AML-193 (cell line): ENCODE measurements at places on chromosomes 1 and 21.

- DNase-seq = no peak
Observed at GRCh38 chr1:201313086-201313485, 29.8 kb downstream of the PKP1 start.

- DNase-seq = peak; percentile 51
Observed at GRCh38 chr1:93958726-93959100, 49.5 kb upstream of the GCLM start.

GRCh38 chr1:54774820-54775498, 10.6 kb upstream of the PARS2 start:
- no peak for DNase-seq

- DNase-seq = no peak
Observed at GRCh38 chr1:55993646-55994318, 585.6 kb downstream of the PLPP3 start.

- DNase-seq = no peak
Observed at GRCh38 chr1:10877894-10878293, 81.4 kb upstream of the CASZ1 start.

DNA sequence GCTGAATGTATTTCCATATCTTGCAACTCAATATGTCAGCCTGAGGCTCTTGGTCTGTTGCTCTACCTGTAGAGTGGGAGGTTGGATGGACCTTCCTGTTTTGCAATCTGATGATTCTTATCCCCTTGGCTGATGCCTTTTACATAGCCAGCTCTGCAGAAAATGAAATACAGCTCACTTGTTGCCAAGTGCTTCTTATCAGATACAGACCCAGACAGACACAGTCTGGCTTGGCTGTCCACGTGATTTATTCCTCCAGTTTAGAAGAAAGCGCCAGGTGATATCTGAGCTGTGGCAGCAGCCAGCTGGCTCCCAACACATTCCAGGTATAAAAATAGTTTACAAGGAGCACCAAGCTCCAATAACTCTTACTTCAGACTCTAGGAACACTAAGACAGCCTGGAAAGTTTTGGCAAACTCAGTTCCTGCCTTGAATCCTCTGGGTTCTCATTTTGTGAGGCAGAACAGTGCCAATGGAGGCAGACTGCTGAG, 479.2 kb upstream of the USP24 start:
- DNase-seq = no peak

DNA sequence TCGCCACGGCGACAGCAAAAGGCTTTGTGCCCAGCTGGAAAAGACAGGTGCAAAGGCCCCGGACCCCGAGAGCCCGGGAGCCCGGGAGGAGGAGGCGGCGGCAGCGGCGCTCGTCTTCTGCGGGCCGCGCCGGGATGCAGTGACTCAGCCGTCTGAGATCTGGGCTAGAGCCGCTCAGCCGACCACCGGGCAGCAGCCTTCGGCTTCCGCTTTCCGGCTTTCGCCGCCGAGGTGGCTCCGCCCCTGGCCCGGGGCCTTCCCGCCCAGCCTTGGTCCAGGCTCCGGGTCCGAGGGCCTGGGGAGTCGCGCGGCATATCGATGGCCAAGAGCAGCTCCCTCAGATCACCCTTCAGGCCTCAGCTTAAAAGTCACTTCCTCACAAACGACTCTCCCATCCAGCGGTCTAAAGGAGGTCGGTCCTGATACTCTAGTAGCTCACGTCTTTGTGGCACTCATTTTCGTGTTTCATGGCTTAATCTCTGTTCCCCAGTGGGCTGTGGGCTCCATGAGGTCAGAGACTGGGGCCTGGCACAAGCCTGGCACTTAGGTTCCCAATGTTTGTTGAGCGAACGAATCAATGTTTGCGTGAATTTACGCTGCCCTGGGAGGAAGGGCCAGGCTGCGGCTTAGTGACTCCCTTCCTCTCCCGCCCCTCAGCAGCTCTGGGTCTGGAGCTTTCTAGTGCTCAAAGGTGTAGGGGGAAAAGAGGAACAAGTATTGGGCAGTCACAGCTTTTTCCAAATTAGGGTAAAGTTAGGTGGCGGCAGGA, at the start of gene PHTF1:
Gene PHTF1 (minus strand): TSS at position 154 of the 769 bp plus-strand sequence. CDS start 783 bp downstream, outside the sequence.
- DNase-seq = peak; percentile 79

DNA sequence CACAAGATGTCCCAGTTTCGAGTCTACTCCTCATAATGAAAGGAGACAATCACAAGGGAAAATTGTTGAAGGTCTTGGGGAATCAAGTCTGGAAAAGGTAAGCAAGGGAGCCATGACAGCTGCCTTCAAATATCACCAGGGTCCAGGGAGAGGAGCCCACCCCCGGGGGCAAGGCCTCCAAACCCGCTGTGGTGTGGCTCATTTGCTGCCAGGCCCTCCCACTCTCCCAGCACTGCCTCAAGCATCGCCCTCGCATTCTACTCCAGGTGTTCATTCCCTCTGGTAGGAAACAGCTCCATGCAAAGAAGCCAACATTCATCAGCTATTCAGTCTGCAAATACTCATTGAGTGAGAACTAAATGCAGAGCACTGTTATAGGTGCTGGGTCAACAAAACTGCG, 8.6 kb downstream of the S100A9 start:
- no peak for DNase-seq

DNA sequence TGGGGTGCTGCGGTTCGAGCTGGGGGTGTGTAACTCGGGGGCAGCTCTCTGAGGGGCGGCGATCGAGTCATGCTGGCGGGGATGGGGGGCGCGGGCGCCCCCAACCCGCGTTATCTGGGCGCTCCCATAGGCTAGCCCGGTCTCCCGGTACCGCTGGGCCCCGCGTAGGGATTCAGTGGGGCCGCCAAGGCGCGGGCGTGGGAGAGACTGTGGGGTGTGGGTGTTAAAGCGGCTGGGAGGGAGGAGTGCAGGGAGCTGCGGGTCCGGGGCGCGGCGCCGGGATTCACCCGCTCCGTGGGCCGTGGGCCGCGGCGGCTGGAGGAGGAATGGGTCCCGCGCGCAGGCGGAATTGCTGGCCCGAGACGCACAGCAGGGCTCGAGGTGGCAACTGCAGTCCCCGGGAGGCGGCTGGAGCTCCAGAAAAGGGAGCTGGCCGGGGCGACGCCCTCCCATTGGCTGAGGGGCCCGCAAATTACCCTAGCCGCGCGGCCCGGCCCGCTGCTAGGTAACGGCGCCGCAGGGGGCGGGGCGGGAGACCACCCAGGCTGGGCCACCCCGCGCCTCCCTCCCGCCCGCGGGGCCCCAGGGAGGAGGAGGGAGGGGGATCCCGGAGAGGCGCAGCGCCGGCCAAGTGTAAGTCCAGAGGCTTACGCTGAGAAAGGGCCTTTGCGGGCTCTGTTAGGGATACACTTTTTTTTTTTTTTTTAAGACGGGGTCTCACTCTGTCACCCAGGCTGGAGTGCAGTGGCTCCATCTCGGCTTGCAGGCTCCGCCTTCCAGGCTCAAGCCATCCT, at the start of gene PTCH2:
Gene PTCH2 (minus strand): TSS at position 392 of the 794 bp plus-strand sequence. CDS start 321 bp downstream, at position 71.
- DNase-seq = no peak

DNA sequence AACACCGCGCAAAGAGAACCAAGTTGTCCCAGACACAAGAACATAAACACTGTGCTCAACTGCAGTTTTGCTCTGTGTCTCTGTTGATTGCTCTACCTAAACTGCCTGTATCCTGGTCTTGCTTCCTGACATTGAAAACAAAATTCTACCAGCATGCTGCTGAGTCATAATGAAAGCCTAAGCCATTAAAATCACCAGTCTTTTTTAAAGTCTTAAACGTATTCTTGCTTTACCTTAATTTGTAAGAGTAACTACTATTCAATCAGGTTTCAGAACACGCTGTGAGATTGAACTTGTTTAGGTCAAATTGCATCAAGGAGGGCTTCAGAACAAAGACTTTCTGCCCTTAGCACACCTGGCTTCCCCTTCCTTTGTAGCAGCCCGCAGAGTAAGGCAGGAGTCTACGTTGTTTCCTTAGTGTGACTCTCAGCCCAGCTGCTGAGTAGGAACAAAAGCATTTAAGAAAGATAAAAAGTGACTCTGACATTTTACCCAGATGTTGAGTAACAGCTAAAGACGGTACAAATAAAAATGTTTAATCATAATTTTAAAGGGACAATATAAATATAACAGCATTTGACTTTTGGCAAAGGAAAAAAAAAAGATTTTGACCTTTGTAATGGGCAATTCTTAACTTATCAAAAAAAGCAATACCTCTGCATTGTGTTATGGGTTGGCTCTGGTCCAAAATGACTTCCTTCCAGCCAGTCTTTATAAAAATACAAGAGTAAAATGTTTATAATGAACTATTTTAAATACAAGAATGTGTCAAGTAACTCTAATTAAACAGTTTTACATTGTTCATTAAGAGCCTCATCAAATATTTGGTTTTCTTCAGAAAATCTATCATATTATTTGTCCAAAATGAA, 186.9 kb upstream of the ADGRL4 start:
- no peak for DNase-seq

- DNase-seq = peak; percentile 8
Observed at GRCh38 chr1:41313661-41314131, 47.5 kb upstream of the FOXO6 start.

DNA sequence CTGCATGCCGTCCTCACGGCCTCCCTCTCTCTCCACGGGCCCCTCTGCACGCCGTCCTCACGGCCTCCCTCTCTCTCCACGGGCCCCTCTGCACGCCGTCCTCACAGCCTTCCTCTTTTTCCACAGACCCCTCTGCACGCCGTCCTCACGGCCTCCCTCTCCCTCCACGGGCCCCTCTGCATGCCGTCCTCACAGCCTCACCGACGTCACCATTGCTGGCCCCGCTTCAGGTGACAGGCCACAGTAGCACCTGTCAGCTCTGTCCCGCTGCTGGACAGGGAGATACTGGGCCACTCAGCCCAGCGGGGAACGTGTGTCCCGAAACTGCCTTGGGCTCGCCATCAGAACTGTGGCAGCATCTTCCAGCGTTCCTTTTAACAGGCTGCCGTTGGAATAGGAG, 82.8 kb upstream of the COL6A1 start:
- DNase-seq = no peak

DNA sequence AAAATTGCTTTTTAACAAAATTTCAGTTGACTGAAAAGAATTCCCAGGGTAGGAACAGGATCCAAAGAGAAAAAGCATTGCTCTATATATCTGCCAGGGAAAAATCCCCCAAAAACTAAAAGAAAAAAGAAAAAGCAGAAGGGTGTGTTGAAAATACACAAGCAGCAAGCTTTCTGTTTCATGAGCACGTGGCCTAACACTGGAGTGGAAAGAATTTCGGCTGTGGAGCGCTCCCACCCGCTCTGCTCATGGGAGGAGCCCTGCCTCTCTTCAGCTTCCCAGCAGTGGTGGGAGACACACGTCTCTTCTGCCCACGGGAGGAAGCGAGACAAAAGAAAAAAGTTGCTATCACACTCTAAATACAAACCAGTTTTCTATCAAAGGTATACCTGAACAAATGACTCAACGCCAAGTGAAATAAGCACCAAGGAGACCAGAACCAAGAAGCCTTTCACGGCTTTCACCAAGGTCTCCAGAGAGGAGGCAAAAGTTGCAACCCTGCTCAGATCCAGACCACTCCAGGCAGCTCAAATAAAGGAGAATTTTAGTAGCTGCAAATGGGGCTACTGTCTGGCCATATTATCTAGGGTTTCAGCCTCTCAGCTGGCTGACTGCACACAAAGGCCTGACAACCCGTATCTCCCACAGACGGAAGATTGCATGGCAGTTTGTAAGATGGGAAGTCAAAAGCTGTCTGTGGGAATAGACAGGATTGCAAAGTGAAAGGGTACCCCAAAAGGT, 29.5 kb upstream of the ZNF496 start:
- DNase-seq = no peak

- DNase-seq = peak; percentile 10
Observed at GRCh38 chr1:66012106-66012784, 219.6 kb downstream of the PDE4B start.

GRCh38 chr1:202625416-202626360, 84.6 kb downstream of the SYT2 start:
- peak; percentile 54 for DNase-seq

GRCh38 chr21:27260728-27261127, 293.8 kb upstream of the ADAMTS5 start:
- no peak for DNase-seq

DNA sequence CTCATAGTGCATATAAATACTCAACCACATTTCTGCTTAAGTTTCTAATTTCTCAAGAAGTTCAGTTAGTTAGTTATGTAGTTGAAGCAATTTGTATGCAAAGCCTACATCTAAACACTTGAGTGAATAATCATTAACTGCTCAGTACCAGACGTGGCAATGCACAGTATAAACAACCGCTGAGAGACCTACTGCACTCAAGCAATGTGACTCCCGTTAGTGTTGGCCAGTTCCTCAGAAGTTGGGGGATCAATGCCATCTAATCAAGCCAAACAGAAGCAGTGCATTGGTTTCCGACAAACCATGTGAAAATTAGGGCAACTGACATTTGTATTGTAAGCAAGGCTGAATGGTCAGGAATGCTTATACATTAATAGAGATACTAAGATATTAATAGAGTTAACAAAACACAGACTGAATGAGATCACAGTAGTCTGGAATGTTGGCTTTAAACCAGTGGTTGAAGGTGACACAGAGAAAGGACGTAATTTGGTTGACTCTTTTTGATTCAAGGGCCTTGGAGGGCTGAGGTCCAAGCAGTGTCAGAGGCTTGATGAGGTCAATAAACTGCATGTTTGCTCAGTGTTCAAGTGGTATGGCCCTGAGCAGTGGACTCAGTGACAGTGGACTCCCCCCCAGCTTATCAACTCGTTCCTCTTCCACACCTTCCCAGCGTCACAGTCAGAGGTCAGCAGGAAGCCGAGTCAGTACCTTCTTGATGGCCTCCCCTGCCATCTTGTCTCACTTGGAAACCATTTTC, 255.5 kb downstream of the CTH start:
- no peak for DNase-seq

- DNase-seq = no peak
Observed at GRCh38 chr1:33716976-33717688, 146.7 kb upstream of the HMGB4 start.

- DNase-seq = no peak
Observed at GRCh38 chr1:157577420-157577819, 20.5 kb downstream of the FCRL4 start.

GRCh38 chr1:25794325-25794724, 5.7 kb upstream of the SELENON start:
- DNase-seq = no peak

DNA sequence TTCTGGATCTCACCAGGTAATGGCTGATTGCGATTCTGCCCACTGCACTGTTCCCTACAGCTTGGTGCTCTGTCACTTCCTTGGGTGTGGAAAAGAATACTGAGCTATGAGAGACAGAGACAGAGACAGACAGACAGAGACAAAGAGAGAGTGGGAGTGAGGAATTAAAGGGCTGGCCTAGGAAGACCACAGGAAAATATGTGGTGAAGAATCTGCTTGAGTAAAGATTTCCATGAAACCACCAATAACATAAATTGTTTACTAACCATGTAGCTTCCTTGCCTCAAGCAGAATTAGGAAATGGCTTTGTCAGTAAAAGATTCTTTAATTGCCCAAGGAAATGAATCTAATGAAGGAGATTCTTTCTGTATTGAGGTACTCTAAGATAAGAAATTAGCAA, 54.4 kb downstream of the MPZL1 start:
- no peak for DNase-seq

GRCh38 chr1:159009287-159009686, 420 bp upstream of the IFI16 start:
- DNase-seq = no peak
